ENCODE measurements at places on chromosomes 16 and 17.

- DNase-seq, result no peak
These were observed 97.0 kb upstream of the TOB1 start for GRCh38 chr17:50963139-50963538.

DNA sequence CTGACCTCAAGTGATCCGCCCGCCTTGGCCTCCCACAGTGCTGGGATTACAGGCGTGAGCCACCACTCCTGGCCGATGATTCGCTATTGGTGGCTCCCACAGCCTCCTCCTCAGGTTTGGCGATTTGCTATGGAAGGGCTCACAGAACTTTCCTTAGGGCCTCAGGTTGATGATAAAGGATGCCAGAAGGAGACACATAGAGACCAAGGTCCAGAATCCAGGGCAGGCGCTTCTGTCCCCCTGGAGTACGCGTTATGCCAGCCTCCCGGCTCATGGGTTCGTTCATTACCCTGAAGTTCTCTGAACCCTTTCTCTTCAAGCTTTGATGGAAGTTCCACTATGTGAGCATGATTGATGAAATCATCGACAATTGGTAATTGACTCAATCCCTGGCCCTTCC is 19.9 kb downstream of the LGALS3BP start:
- no peak for DNase-seq

DNA sequence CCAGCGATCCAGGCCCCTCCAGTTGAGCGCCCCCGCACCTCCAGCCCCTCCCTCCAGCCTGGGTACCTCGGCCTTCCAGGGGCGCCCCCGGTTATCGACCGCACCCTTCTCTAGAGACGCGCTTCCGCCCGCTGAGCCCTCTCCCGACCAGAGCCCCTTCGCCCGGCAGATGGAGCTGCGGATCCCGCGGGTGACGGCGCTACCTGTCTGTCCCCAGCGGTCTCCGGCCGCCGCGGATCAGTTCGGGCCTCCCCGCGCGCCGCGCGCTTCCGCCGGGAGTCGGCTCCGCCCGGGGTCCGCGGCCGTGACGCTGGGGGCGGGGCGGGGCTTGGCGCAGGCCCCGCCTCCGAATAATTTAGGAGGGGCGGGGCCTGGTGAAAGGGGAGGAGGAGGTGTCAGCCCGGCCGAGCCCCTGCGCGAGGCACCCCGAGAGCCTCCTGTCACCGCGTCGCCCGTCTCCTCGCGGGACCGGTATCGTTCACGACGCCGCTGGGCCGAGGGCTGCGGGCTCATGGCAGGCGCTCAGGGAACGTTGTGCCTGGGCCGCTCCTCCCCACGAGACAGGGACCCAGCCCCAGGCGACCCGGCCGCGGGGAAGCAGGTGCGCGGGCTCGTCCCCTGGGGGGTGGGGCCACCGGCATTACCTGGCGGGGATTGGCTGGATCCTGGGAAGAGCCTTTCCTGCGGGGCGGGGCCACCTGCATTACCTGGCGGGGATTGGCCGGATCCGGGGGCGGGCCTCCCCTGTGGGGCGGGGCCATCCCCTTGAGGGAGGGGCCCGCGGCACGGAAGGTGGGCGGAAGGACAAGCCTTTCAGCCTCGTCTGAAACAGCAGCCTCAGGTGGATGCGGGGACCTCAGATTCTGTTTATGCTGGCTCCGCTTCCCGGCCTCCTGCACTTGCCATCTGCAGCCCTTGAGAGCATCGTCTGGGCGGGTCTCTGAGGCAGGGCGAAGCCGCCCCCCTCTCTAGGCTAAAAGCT is at the start of gene SPATA2L:
TSS of gene SPATA2L (minus strand) at position 281 of the 982 bp plus-strand sequence. CDS start 473 bp downstream, outside the sequence.
- peak; percentile 96 for DNase-seq

GRCh38 chr16:82181461-82182185 is 11.6 kb upstream of the MPHOSPH6 start:
- no peak for DNase-seq

DNA sequence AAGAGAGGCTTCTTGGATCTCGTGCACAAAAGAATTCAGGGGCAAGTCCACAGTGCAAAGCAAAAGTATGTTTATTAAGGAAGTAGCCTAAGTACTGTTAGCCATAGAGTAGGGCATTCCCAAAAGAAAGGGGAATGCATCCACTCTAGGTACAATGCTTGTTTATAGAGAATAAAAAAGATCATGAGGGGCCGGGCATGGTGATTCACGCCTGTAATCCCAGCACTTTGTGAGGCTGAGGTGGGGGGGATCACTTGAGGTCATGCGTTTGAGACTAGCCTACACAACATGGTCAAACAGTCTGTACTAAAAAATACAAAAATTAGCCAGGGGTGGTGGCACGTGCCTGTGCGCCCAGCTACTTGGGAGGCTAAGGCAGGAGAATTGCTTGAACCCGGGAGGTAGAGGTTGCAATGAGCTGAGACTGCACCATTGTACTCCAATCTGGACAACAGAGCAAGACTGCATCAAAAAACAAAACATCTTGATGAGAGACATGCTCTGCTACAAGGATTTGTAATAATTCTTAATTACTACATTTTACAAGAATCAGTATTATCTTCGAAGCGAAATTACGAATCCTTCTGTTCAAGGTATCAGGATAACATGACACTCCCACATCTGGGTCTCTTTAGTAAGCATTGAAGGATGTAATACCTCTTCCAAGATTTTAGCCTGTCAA is 191.6 kb downstream of the CPPED1 start:
- DNase-seq, result no peak

DNA sequence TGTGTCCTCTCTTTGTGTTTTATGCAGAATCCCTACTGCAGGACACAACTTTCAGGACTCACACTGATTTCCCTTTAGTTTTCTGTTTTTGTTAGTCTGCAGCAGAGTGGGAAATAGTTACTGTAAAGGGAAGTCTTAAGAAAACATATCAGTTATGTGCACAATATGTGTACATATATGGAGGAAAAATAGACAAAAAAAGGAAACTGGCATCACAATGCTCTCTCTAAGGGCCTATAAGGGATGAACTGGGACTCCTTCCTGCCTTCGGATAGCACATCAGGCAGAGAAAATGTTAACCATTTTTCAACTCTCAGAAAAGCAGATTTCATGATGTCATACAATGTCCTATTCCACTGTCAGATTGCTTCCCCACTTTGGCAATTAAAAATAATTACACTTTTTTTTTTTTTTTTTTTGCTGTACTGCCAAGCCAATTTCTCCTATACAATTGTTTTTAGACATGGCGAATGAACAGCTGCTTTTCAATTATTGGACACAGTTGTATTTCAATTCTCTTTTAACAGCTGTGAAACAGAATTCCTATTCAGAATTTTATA is 112.5 kb upstream of the KCNJ16 start:
- DNase-seq, result no peak

DNA sequence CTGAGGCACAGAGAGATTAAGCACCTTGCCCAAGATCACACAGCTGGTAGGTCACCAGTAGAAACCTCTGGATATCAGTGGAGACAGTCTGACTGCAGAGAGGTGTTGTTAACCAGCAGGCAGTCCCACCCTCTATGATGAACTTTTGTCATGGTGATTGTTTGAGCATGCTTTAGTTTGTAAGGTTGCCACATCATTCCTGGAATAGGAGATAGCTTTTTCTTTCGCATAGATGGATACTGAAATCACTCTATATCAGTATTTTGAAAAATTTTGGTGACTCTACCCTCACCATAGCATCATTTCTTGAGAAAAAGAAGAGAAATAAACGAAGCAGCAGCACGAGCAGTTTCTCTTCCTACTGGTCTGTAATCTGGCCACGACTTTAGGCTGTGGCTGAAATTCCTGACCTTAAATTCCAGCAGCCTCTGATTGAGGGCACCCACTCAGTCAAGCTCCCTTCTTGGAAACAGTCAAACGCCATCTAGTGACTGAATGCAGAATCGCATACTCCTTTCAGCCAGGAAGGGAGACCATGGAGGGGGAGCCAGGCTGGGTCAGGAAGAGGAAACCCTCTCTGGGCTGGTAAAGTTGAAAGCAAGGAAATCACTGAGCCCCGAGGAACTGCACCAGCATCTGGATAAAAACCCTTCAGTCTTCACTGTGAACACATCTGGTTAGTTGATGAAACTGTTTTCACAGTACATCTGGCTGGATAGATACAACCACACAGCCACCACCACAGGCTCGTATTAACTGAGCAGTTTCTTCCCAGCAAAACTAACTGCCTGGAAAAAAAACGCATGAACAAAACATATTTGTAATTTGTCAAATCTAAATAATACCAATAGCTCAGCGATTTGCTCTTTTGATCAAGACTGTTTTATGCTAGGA is 108.5 kb upstream of the XYLT1 start:
- DNase-seq, result peak; percentile 45

GRCh38 chr17:49931416-49932137 is 37.4 kb upstream of the DLX4 start:
- no peak for DNase-seq

DNA sequence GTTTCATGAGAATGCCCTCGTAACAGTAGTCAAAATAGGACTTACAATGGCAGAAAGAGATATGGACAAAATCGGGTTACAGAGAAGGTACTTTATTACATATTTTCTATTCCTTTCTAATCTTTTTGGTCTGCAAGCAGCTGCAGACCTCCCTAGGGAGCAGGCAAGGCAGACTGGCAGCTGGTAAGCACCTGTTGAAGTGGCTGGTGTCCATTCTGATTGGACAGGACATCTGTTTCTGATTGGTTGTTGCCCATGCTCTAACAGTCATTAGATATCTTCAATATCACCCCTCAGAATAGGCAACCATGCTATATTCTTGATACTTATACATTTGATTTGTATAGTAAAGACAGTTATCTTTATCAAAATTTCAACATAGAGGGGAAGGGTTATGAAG is 606.3 kb downstream of the KCNJ2 start:
- DNase-seq, result no peak

DNA sequence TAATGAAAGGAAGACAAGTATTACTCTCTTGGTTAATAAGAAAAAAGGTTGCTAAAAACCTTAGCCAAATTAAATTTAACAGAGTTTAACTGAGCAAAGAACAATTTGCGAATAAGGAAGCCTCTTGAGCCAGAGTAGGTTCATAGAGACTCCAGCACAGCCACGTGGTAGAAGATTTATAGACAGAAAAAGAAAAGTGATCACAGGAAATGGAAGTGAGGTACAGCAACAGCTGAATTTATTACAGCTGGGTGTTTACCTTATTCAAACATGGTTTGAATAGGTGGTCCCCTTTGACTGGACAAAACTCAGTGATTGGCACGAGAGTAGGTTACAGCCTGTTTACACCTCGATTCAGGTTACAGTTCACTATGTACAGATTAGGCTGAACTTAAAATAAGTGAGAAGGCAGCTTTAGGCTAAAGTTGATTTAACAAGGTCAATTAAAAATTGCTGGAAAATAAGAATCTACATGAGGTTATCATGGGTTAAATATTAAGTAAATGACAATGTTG is 3.3 kb upstream of the CCL15 start:
- DNase-seq, result no peak

DNA sequence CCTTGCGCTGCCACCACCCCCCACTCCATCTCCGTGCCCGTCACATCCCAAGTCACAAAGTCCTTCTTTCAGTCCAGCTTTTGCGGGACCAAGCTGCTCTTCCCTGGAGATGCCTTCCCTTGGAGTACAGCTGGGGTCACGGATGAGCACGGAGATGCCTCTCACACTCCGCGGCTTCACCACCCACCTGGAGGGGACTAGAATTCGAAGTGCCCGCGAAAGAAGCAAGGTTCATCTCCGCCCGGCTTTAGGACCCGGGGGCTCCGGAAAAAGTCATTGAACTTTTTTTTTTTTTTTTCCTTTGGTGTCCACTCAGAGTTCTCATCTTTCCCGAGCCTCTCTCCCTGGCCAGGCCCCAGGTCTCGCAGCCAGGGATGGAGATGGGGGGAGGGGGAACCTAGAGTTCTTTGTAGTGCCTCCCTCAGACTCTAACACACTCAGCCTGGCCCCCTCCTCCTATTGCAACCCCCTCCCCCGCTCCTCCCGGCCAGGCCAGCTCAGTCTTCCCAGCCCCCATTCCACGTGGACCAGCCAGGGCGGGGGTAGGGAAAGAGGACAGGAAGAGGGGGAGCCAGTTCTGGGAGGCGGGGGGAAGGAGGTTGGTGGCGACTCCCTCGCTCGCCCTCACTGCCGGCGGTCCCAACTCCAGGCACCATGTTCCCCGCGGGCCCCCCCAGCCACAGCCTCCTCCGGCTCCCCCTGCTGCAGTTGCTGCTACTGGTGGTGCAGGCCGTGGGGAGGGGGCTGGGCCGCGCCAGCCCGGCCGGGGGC is at the start of gene FKBP10:
TSS of gene FKBP10 (plus strand) at position 624 of the 771 bp plus-strand sequence. CDS start at position 655, 31 bp downstream.
- no peak for DNase-seq

DNA sequence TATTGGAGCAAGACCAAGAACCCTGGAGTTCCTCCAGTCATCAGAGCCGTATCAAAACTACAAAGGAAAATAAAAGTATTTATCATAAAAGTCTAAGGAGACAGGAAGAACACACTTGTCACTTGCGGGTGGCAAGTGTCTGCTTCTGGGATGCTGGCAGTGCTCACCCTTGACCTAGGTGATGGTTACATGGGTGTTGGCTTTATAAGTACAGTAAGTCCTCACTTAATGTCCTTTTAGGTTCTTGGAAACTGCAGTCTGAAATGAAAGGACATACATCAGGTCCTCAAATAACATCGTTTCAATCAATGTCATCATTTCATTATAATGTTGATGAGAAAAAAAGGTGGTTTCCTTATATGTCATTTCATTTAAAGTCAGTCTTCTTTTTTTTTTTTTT is 3.0 kb upstream of the AIPL1 start:
- DNase-seq, result no peak

GRCh38 chr16:16992975-16993765 is 477.6 kb downstream of the XYLT1 start:
- no peak for DNase-seq

GRCh38 chr17:74943808-74944522 is 8.3 kb downstream of the OTOP3 start:
- no peak for DNase-seq

DNA sequence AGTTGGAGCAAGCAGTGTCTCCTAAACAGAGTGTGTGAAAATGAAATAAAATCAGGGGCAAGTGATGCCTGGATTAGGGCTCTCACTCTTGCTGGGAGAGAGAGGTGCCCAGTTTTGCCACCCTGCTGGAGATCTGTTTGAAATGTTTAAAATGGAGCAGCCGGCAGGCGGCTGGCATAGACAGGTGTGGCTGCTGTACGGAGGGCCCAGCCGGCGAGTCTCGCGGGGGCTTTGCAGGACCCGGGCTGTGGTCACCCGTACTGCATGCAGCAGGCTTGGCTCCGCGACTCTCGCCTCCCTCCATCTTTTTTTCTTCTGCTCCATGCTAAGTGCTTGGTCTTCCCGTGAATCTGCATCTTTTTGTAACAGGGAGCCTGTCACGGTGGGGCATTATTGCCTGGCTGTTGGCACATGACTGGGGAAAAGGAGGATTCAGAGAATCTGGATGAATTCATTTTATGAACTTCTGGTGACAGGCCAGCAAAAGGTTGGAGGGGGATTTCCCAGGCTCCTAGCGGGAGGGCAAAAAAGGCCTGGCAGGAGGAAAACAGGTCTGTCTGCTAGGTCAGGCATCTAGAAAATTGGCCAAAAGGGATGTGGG is 1.8 kb downstream of the ZNRF1 start:
- DNase-seq, result no peak

DNA sequence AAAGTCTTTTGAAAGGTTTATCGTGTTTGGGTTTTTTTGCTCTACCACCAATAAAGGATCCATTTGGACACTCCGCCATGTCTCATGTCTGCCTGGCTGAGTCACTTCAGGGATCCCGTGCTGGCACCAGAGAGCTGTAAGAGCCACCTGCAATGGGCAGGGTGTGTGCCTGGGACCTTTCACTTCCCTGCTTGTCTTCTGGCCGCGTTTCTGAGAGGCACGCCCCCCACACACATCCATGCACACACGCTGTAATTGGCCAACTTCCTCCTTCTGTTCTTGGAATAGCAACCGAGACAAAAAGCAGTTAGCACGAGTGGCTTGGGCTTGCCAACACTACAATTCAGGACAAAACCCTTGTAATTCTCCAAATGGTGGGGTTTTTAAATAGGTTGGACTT is 9.8 kb upstream of the SOST start:
- DNase-seq, result no peak

- no peak for DNase-seq
These were observed 37.9 kb downstream of the MAP2K4 start for GRCh38 chr17:12058535-12058934.
